Karpas-422 (cell line): ENCODE measurements at places on chromosomes 1 and 21. TPM values are rescaled to one million over a fixed set of nuclear protein-coding genes. Genes with fewer than 3 reads are reported as not detected.

DNA sequence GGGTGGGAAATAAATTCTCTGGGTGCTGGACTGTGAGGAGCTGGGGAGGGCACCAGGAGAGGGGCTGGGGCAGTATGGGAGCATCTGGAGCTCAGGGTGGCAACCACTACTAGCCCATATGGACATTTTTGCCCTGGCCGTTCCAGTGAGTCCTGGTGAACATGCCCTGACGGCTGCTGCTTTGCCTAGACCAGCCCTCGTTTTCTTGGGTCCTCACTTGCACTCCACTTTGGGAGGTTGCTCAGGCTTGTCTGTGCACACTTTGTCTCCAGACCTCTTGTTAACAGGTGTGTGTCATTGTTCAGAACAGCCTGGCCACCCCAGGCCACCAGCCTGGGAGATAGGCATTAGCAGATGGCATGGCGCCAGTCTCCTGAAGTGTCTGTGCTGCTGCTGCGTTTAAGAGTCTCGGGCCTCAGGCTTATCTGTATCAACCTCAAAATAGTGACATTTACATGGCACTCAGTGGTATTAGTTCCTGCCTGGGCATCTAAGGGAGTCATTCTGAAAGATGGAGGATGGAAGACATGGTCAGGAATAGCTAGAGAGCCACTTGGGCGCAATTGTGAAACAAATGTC lies 190.5 kb downstream of the PTPRU start:
- DNase-seq: no peak

LIN28A gene
- total RNA-seq: 0.04 TPM in 1 of 2 replicates, not detected in the other

LYPD8 gene
- not detected in 2 replicates for total RNA-seq

DNA sequence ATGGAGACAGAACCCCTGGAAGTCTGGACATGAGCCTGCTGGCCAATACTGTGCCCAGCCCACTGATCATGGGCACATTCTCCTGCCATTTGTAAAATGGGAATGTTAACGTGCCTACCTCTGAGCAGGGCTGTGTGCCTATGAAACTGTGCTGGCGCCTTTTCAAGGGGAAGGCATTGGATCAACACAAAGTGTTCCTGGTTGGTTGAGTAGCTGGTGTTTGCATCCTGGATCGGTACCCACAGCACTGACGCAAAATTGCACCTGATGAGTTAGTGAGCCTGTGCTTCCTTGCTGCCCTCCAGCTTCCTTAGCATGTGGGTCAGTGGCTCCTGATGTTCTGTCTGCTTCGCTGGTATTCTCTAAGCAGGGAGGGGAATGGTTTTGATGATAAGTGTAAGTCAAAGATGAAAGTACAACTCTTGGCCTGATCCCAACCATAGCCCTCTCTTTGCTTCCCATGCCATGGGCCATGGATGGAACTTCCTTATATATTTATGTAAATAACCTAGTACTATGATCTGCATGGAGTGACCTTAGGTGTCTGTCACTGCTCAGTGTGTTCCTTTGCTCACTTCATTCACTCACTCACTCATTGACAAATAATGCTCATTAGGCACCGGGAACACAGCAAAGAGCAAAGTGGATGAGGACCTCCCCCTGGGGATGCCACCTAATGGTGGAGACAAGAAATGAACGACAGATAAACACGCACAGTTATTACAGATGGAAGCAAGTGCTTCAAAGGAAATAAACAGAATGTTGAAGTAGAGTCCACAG lies 22.7 kb downstream of the MAB21L3 start:
- DNase-seq: peak; percentile 70

- peak; percentile 68 for DNase-seq
These were observed 148.5 kb downstream of the TENT5C start for GRCh38 chr1:117754061-117754969.

KIF21B gene
- 0.22 TPM in 2 replicates for total RNA-seq

DNA sequence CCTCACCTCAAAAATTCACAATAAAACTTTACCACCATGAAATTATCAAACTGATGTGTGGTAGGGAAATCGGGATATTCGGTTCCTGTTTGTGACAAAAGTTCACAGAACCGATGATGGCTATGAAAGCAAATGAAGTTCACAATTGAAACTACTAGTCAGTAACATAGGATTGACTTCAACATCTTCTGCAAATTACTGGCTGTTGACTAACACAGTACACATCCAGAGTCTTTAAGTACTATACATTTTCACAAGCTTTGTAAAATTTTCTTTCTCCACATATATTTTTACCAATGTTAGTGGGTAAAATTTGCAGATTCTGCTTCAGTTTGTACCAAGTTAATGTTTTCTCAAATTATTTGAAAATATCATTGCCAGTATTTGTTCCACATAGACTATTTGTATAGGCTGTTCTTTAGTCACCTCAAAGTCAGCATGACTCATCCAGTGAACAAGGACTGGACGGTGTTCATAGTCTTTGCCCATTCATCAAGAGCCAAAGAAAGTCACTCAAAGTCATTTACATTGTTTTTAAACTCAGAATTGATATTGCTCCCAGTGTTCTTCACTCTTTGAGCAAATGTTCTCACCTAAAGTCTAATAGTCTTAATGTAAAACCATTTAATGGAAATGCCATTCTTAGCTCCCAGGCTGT lies 213.4 kb downstream of the USP25 start:
- DNase-seq: no peak

DNA sequence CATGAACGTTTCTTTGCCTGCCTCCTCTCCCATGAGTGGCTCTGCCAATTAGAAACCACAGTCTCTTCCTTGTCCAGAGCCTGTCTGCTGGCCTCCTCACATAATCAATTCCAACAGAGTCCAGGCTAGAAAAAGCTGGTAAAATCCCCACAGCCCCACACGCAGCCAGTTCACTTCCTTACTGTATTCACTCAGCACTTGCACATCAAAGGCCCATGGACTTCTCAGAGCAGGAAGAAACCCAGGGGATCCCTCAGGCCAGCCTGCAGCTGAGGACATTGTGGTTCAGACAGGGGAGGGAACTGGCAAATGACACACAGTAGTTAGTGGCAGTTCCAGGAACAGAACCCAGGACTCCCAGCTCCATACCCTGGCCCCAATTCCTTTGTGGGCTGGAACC lies 171.6 kb upstream of the EDN2 start:
- DNase-seq: no peak

TMEM125 gene
- total RNA-seq: not detected in 2 replicates

GRCh38 chr1:29854700-29855276 lies 618.5 kb downstream of the PTPRU start:
- DNase-seq: no peak

ADSS2 gene
- 50.2 and 50.9 TPM in 2 replicates for total RNA-seq

GRCh38 chr1:163439471-163439870 lies 117.7 kb downstream of the NUF2 start:
- no peak for DNase-seq

GRCh38 chr21:39869141-39869818 lies 2.0 kb downstream of the PCP4 start:
- no peak for DNase-seq

DNA sequence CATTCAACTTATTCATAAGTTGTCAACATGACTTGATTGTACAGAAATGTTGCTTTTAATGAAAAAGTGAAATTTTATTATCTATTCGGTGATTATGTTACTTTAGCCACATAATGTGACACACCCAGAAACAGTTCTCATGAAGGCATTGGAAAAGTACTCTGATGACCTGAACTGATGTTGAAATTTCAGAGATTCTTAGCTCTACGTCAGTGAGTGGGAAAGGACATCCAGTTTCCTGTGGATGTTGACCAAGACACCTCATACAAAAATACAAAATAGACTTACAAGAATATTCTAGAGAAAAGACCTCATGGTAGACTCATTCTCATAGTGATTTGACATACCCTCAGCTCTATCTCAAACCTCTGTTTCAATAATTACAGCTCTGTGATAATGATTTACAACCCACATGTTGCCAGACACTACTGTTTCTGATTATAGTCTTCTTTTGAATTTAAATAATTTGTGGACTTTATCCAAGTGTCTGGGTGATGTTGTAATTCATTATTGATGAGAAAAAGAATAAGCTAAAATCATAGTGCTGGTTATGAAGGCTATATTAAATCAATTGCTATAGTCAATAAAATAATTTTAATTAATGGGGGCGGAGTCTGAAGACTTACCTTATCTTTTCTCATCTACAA lies 37.3 kb downstream of the KCNK2 start:
- DNase-seq: no peak

DNA sequence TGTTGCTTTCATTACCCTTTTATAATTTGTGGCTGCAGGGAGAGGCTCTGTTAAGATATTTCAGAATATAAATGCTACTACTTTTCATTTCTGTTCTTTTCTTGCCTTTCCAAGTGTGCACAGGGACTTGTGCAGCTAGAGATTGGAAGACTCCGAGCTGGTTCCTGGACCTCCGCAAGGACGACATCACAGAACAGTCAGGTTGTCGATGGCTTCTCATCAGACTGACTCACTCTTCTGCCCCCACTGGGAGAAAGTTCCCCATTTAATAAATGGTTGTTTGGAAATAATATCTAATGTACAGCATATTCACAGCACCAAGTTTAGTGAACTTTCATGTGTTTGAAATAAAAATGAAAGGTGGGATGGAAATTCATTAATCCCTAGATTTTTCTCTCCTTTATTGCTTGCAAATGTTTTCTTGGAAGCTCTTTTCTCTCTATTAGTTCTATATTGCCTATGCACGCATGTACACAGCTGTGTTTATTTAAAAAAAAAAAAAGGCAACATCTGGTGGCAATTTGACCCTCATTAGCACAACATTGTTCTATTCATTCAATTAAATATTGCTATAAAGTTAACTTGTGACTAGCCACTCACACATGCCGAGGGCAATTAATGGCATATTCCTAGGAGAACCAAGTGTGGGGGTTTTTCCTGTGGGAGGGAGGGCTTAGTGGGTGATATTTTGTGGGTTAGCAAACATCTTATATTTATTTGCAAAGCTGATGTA lies 77.5 kb upstream of the L1TD1 start:
- no peak for DNase-seq

DNA sequence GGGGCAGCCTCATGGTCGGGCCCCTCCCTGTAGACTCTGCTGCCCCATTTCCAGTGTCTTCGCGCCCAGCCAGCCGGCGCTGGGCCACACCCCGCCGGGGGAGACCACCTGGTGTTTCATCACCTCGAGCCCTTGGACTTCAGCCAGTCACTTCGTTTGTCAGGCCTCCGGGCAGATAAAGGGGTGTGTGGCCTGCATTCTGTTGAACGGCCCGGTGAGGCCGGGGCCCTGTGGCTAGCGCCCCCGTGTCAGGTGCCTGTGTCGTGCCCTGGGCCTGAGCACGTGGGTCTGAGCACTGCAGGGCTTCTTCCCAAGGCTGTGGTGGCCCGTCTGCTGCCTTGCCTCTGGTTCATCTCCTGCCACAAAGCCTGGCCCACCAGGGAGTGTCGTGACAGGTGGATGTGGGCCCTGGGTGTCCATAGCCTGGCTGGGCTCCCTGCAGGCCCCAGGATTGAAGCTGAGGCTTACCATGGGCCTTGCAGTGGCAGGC lies 65.2 kb upstream of the DIP2A start:
- DNase-seq: no peak

- peak; percentile 31 for DNase-seq
These were observed 112.3 kb upstream of the GADD45A start for GRCh38 chr1:67572594-67573221.

- DNase-seq: no peak
These were observed 50.6 kb upstream of the LYPLAL1 start for GRCh38 chr1:219123036-219123435.

- DNase-seq: peak; percentile 82
These were observed 694 bp downstream of the TMEM167B start for GRCh38 chr1:109091078-109091838.

GRCh38 chr1:234694661-234695060 lies 84.7 kb upstream of the IRF2BP2 start:
- no peak for DNase-seq

DNA sequence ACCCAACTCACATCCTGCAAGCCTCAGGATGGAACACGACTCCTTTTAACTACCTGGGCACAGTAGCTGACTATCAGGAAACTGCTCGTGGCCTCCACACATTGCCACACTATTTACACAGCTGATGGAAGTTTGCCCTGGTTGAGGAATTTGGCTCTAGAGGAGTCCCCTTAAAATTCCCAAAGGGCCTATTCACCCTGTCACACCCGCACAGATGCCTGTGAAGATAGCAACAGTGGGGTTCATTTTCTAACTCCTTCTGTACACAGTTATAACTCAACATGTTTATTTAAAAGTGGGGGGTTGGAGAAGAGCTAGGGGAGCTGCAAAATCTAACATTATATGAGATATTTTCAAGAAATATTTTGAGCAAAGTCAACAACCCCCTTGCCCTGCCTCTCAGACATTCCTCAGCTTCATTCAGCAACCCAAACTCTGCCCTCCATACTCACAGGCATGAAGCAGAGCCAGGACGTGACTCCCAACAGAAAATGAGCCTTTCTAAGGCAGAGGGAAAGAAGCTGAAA lies 35.8 kb upstream of the CCN1 start:
- DNase-seq: no peak

GRCh38 chr1:17822741-17823426 lies 67.8 kb downstream of the ACTL8 start:
- DNase-seq: no peak

BMP8A gene
- total RNA-seq: not detected in 2 replicates

FAM177B gene
- total RNA-seq: not detected in 2 replicates

SRM gene
- total RNA-seq: 50.3 and 54.0 TPM in 2 replicates

MTR gene
- total RNA-seq: 19.4 and 21.6 TPM in 2 replicates

TFF3 gene
- not detected in 2 replicates for total RNA-seq

GRCh38 chr1:223752721-223753515 lies 40.6 kb downstream of the CAPN2 start:
- DNase-seq: no peak

GRCh38 chr1:47226121-47226838 lies 5.7 kb downstream of the TAL1 start:
- DNase-seq: no peak

DNA sequence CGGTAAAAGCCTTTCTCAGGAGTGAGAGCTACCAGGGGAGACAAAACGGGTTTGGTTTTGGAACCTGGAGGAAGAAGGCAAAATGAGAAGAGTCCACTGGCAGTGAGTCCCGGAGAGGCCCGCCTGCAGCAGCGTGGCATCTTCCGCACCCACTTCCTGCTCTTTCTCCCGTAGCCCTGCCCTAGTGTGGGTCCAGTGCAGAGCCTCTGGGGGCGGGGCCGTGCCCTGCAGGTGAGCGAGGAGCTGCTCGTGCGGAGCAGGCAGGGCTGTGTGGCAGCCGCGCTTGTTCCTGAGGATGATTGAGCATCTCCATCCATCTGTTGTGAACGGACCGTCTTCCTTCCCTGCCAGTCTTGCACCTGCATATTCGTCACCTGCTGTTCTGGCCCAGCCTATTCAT lies 66.5 kb downstream of the PEX14 start:
- DNase-seq: no peak

DNA sequence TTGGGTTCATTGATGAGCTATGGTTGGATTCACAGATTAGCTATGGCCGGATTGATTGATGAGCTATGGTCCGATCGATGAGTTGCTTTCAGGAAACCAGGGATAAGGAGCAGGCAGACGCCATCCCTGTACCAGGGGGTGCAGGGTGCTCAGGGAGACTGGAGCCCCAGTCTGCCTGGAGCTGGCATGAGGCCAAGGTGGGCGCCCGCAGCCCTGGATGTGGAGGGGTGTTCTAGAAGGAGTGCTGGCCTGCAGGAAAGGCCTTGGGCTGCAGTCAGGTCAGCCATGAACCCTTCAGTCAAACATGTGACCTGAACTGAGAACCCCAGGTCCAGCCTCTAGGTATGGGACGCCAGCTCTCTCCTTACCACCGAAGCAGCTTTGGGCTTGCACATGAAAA lies 172.7 kb upstream of the ARHGEF16 start:
- no peak for DNase-seq

- DNase-seq: no peak
These were observed 73.6 kb downstream of the CYYR1 start for GRCh38 chr21:26499495-26499894.

GRCh38 chr1:15248216-15248615 lies 1.2 kb downstream of the FHAD1 start:
- DNase-seq: no peak

GFI1 gene
- 10.2 and 10.8 TPM in 2 replicates for total RNA-seq

GRCh38 chr1:156371553-156372264 lies 2.7 kb downstream of the RHBG start:
- DNase-seq: no peak
